HAP-1 (cell line): ENCODE measurements at places on chromosomes 5 and 9.

- no peak for DNase-seq
Measured at GRCh38 chr5:26877154-26877553, 161.2 kb downstream of the CDH9 start.

GRCh38 chr9:131097126-131097947 is 1.0 kb downstream of the AIF1L start:
- DNase-seq = no peak

GRCh38 chr5:36666274-36666673 is 59.9 kb downstream of the SLC1A3 start:
- no peak for DNase-seq

DNA sequence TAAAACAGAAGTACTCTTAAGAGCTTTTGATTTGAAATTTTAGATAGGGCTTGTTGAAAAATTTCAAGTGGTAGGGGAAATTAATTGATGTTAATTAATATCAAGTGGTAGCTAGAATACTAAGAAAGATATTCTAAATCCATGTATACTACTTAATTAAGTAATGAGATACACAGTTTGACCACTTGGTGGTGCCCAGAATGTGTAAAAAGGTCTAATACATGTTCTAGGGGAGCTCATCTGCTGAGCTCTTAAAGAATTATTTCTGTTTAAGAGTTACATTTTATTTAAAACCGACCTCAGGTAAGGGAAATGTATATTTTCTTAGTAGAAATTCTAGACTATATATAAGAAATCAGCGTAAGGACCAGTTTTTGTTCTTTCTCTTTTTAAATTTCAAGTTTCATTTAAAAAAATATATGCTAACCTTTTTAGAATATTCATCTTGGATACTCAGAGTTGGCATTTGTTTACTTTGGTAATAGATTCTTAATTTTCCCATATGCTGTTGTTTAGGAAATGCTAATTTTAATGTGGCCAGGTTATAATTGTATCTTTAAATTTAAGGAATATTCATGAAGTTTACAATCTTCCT is 61.5 kb downstream of the LNPEP start:
- peak; percentile 46 for DNase-seq

DNA sequence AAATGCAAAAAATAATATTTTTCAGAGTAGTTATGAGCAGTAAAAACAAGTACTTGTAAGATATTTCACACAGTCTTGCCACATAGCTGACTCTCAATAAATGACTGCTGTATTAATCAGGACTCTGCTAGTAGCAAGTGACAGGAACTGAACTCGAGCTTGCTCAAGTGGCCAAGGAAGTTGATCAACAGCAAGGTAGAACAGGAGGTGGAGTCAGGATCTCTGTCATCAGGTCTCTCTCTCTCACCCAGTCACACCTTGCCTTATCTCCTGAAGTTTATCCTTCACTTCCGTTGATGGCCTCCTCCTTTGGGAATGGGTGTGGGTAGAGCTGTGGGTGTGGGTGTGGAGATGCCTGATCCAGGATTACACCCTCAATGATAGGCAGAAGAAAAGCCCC is 107.0 kb downstream of the GPBP1 start:
- DNase-seq = no peak

- DNase-seq = peak; percentile 16
Measured at GRCh38 chr5:10626473-10627013, 62.7 kb downstream of the ANKRD33B start.

- no peak for DNase-seq
Measured at GRCh38 chr5:54460181-54460919, 4.9 kb downstream of the HSPB3 start.

GRCh38 chr5:150149618-150150017 is 6.0 kb downstream of the PDGFRB start:
- DNase-seq = no peak

- DNase-seq = no peak
Measured at GRCh38 chr5:65084795-65085515, 316.2 kb downstream of the CWC27 start.

DNA sequence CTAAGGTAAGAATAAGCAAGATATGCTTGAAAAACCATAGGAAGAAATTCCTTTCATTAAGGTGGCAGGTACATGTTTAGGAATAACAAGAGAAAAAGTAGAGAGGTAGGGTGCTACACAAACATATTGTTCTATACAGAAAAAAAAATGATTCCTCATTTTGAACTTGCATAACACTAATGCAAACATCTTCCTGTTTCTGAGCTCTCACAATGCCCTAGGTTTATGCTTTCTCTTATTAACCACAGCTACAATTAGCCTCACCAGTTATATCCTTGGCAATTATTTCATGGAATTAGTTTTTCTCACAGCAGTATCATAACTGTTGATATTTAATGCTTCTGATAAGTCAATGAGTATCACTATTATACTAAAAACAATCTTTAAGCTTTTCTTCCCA is 20.7 kb downstream of the CEMIP2 start:
- DNase-seq = no peak

DNA sequence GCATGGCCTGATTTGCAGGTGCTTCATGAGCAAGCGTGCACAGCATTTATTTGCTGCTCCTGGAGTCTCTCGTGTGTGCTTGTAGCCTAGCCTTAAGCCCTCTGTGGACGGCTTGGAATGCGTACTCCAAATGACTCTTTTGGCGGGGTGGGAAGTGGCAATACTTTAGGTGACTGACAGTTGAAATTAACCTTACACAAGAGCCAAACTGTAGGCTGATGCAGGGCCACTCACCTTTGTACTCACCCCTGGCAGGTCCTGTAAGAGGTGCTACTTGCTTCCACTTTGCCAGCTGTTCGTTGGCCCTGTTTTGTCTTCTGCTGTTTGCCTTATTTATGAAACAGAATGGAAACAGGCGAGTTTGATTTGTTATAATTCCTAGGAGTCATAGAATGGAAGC is 22.9 kb downstream of the TENT4A start:
- DNase-seq = no peak

GRCh38 chr5:146785065-146785464 is 93.5 kb downstream of the PPP2R2B start:
- DNase-seq = no peak

DNA sequence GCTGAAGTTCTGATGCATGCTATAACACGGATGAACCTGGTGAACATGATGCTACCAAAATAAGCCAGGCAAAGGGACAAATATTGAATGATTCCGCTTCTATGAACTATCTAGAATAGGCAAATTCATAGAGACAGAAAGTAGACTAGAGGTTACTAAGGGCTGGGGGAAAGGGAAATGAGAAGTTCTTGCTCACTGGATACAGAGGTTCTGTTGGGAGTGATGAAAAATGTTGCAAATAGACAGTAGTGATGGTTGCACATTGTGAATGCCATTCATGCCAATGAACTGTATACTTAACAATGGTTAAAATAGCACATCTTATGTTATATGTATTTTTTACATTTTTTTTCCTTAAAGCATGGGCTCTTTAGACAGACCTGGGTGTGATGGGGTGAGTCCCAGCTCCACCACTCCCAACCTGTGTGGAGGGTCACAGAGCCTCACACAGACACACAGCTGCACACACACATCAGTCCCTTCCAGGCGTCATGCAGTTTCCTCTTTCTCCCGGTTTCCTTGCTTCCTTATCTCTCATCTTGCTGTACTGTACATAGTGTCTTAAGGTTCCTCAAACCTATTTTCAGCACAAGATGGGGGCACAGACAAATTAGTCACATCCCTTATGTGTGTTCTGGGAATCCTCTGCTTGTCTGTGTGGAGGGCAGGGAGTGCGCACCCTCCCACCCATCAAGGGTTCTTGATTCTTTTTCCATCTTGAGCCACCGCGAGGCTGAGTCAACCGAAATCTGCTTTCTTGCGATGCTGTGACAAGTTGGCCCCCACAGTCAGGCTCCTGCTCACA is 192.9 kb downstream of the CRB2 start:
- DNase-seq = no peak

GRCh38 chr5:148739524-148739923 is 85.2 kb upstream of the HTR4 start:
- DNase-seq = no peak

- DNase-seq = no peak
Measured at GRCh38 chr9:90841213-90841612, 39.6 kb downstream of the SYK start.

- no peak for DNase-seq
Measured at GRCh38 chr9:120136696-120137095, 443.3 kb downstream of the CDK5RAP2 start.

GRCh38 chr9:129023036-129023907 is 4.9 kb downstream of the SH3GLB2 start:
- no peak for DNase-seq

- DNase-seq = no peak
Measured at GRCh38 chr5:104189909-104190308, 627.3 kb upstream of the NUDT12 start.

GRCh38 chr5:175728885-175729828 is 71.3 kb downstream of the HRH2 start:
- peak; percentile 16 for DNase-seq

DNA sequence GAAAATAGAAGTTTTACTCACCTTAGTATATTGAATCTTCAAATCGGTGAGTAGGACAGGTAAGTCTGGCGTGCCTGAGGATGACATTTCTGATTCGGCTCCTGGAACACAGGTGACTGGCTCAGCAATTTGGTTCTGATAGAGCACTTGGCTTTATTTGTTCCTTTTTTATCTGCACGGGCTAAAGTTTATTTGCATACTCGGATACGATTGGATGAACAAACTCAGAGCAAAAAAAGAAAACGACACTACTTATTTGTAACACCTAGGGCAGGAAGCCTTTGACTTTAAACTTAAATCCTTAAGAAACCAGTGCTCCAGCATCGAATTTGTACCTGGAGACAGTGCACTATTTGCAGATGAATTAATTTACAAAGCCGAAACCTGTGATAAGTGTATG is at the start of gene ALDH1A1:
Gene ALDH1A1 (minus strand): TSS at position 140 of the 400 bp plus-strand sequence. CDS start 53 bp downstream, at position 87.
- no peak for DNase-seq

- no peak for DNase-seq
Measured at GRCh38 chr5:116237917-116238500, 153.2 kb downstream of the COMMD10 start.

DNA sequence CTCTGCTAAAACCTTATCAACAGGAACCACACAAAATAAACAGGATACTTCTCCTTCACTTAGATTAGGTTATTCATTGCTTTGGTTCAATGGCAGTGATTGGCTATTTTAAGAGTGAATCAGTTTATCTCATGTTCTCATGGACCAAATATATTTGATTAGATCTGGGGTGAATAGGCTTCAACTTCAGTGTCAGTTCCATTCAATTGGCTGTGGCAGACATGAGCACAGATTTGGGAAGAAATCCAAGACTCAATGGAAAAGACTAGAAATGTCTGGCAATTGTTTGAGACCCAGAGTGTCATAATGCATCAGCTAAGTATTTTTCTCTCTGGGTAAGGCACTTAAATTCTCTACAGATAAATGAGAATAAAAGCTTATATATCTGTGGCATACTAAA is 37.1 kb downstream of the CDH18 start:
- no peak for DNase-seq

- no peak for DNase-seq
Measured at GRCh38 chr5:60978968-60979367, 34.0 kb downstream of the NDUFAF2 start.

DNA sequence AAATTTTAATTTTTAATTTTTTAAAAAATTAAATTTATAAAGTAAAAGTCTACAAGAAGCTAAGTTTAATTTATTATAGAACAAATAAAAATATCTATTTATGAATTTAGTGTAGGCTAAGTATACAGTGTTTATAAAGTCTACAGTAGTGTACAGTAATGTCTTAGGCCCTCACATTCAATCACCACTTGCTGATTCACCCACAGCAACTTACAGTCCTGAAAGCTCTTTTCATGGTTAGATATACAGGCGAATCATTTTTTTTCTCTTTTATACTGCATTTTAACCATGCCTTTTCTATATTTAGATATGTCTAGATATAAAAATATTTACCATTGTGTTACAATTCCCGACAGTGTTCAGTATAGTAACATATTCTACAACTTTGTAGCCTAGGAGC is 55.9 kb downstream of the PCSK1 start:
- DNase-seq = no peak
